Epithelial cell of umbilical artery (primary cell): ENCODE measurements at places on chromosomes 4 and X. TPM values are rescaled to one million over a fixed set of nuclear protein-coding genes. Genes with fewer than 3 reads are reported as not detected.

RBMXL3 gene
- not detected in 2 replicates for total RNA-seq

ZNF185 gene
- total RNA-seq: 8.4 and 11.0 TPM in 2 replicates

ELOVL6 gene
- 7.8 and 11.6 TPM in 2 replicates for total RNA-seq

SPACA5 gene
- not detected in 2 replicates for total RNA-seq

ADRA2C gene
- 0.65 TPM in 1 of 2 replicates, not detected in the other for total RNA-seq

PROM1 gene
- total RNA-seq: 0.30 and 0.65 TPM in 2 replicates

TRMT2B gene
- total RNA-seq: 14.3 and 27.2 TPM in 2 replicates

S100P gene
- not detected in 2 replicates for total RNA-seq

TMPRSS11D gene
- total RNA-seq: not detected in 2 replicates

HTN3 gene
- not detected in 2 replicates for total RNA-seq

APOO gene
- total RNA-seq: 12.7 and 13.5 TPM in 2 replicates

SATL1 gene
- under 0.01 TPM in 1 of 2 replicates, not detected in the other for total RNA-seq

CNGA1 gene
- 0.32 TPM in 1 of 2 replicates, not detected in the other for total RNA-seq

IL21 gene
- total RNA-seq: not detected in 2 replicates

MYOZ2 gene
- total RNA-seq: 0.15 and 1.3 TPM in 2 replicates

ETDB gene
- total RNA-seq: not detected in 2 replicates

MCUB gene
- total RNA-seq: 54.6 and 64.6 TPM in 2 replicates

CYP4V2 gene
- 2.6 and 7.4 TPM in 2 replicates for total RNA-seq

MAP7D2 gene
- 0.15 TPM in 1 of 2 replicates, not detected in the other for total RNA-seq

SEC31A gene
- total RNA-seq: 224 and 243 TPM in 2 replicates

GPRASP1 gene
- total RNA-seq: 0.65 and 1.5 TPM in 2 replicates

DBET gene
- total RNA-seq: not detected in 2 replicates

PDGFRA gene
- total RNA-seq: 1.6 and 5.6 TPM in 2 replicates

KDM5C gene
- total RNA-seq: 101 and 118 TPM in 2 replicates

SHROOM3 gene
- 2.6 and 3.6 TPM in 2 replicates for total RNA-seq

ZCCHC12 gene
- total RNA-seq: under 0.01 TPM in 1 of 2 replicates, not detected in the other

CYSLTR1 gene
- not detected in 2 replicates for total RNA-seq
